Left cardiac atrium (tissue), 4 donors: ENCODE measurements at places on chromosomes 5 and 9. TPM values are rescaled to one million over a fixed set of nuclear protein-coding genes. Genes with fewer than 3 reads are reported as not detected.

CDC26 gene
- 33.3 TPM for total RNA-seq

FUT7 gene
- 0.24 TPM for total RNA-seq

DNA sequence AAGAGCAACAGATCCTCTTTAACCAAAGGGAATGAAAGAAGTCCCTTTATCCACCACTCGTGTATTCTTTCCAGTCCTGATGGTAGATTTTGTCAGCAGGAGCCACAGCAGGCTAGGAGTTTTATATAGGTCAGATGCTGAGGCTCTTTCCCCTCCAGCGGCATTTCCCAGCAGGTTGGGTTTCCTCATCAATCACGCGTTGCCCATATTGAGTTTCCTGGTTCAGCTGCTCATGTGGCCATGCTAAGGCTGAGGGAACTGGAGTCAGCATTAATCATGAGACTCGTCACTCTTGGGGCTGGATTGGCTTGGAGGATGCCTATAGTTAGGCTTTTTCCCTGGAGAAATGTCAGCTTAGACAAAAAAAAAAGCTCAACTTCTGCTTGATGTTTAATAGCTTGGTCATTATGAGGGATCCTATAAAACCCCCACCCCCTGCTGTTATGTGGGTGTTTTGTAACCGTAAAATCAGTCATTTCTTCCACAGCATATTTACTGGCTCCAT is 193.4 kb upstream of the GAS1 start:
- no peak for DNase-seq

GRCh38 chr5:16064135-16064893 is 115.3 kb downstream of the MARCHF11 start:
- no peak for DNase-seq

- no peak for DNase-seq
Measured at GRCh38 chr9:134245179-134245578, 80.8 kb upstream of the RNU6ATAC start.

GPRIN1 gene
- 0.81 TPM for total RNA-seq

MYMK gene
- total RNA-seq: not detected
